T-helper 9 cell (primary cell): ENCODE measurements at places on chromosomes 6 and 20.
A peak's percentile ranks its signal among the peaks of the same experiment; 100 is the strongest.

DNA sequence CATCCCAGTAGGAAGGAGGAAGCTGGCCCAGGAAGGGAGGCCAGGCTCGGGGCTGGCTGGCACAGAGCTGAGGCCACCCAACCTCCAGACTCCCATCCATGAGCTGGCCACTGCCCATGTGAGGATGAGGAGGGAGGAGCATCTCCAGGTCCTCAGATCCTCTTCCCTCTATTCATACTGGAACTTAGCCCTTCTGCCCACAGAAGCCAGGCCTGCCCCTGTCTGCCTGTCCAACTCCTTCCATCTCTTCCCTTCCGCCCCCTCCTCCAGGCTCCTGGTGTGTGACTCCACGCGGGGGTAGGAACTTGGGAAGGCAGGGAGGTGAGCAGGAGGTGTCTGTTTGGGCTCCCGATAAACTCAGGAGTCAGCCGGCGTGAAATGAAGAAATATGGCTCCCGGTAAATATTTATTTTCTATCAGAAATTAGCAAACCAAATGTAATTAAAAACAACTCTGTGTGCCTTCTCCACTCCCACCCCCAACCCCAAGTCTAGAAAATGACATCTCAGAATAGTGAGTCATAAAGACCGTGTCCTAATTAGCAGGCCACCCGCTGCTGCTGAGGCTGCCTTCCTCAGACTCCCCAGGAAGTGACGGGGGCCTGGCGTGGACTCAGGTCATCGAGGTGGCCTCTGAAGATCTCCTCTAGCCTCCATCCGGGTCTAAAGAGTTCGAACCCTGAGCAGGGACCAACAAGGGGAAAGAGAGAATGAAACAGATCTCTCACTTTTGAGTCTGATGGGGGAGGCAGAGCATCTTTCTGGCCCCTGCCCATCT is 81.9 kb downstream of the MDGA1 start:
- DNase-seq: no peak

DNA sequence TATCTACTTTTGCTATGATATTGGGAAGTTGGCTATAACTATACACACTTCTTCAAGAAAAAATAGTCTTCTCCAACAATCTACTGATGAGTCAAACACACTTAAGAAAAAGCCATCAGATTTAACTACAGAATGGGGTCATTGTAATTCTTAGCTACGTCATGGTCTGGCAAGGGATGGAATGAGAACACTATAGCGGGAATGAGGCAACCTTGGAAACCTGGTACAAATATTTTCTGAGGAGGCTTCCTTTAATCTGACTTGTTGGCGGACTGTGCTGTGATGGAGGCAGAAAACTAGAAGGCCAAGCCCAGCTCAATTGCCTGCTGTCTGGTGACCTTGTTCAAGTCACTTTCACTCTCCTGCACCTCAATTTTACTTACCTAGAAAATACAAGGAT is 586.8 kb upstream of the JAG1 start:
- no peak for DNase-seq

- no peak for DNase-seq
These were observed 2.7 kb downstream of the TNFAIP3 start for GRCh38 chr6:137869549-137870307.

DNA sequence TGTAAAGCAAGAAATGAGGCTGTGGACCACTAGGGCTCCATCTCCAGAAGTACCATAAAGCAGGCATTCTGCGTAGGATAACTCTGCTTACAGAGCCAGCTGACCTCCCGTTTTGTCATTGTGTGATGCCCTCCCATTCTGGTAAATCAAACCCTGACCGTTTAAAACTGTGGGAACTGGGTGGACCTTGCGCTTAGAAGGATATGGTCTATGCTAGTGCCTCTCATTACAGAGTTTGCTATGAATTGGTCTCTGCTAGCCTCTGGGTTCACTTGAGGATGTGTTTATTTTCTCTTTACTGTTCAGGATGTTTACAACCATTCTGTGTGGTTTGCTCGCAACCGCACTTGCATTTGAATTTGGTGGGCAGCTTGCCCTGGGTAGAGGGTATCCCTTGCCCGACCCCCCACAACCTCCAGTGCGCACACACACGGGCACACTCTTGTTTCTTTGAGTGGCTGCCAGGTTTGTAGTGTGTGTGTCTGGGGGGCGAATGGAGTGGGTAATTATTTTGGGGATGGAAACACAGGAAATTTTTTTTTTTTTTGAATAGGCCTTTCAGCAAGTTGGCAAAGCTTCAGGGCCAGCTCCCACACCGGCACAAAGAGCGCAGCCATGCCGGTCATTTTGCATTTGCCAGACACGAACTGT is 198.3 kb downstream of the JARID2 start:
- DNase-seq: no peak

- no peak for DNase-seq
These were observed 393.5 kb downstream of the NKAIN2 start for GRCh38 chr6:124197148-124197547.

GRCh38 chr6:67047996-67048395 is 1341.0 kb upstream of the EYS start:
- DNase-seq: no peak

GRCh38 chr6:326896-327537 is 34.7 kb downstream of the DUSP22 start:
- no peak for DNase-seq

GRCh38 chr6:14278006-14278405 is 160.4 kb downstream of the CD83 start:
- DNase-seq: no peak

- DNase-seq: no peak
These were observed 924.1 kb downstream of the EPHA7 start for GRCh38 chr6:92495242-92495641.

GRCh38 chr6:121881974-121882667 is 446.7 kb downstream of the GJA1 start:
- no peak for DNase-seq

DNA sequence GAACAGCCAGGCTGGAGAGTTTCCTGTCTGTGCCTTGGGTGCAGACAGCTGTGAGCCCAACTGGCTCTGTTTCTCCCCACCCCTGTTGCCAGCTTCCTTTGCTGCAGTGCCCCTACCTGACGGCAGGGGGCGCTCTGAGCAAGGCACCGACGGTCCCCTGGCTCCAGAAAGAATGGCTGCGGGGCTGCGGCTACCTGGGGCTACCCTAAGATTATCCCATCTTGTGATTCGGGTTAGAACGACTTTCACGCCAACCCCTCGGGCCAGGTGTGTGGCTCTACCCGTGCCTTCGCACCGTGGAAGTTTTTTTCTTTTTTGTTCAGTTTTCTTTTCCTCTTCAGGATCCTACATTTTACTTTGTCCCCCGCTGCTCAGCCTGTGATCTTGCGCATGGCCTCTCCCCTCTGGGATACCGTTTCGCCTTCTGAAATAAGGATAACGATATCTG is 33.4 kb upstream of the AAR2 start:
- DNase-seq: peak; percentile 76
